ENCODE measurements at places on chromosomes 4 and X.

DNA sequence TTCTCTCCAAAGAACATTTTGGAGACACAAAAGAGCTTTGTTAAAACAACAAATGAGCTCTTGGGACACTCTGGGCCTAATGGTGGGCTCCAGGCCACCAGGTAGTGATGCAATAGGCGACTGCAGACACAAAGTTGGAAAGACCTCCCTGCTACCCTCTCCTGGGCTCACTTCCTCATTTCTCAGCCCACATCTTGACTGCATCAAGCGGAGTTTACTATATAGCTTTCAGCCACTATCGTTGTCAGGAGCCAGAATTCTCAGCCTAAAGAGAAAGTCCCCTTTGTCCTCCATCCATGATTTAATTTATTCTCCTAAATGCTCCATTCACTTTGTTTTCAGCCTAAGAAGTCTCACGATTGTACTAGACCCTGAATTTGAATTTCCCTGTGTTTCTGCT is 114.9 kb downstream of the EFHC2 start:
- no peak for DNase-seq

DNA sequence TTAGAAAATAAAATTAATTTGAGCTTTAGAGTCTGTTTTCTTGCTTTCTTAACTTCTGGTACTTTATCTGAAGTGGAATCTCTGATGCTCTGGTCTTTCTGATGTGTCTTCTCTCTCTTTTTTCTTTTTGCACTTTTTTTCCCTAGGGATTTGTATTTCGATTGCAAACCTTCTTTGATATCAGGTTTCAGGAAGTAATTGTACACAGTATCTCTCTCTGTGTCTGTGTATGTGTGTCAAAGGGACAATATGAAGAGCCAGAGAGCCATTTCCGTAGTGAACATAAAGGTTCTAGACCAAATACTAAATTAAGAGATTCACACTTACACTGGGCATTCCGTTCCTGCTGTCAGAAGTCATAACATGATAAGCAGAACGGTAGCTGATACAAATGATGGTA is 325.0 kb downstream of the PCDH7 start:
- no peak for DNase-seq

- no peak for DNase-seq
These were observed 7.0 kb downstream of the CHST7 start for GRCh38 chrX:46580613-46581012.

DNA sequence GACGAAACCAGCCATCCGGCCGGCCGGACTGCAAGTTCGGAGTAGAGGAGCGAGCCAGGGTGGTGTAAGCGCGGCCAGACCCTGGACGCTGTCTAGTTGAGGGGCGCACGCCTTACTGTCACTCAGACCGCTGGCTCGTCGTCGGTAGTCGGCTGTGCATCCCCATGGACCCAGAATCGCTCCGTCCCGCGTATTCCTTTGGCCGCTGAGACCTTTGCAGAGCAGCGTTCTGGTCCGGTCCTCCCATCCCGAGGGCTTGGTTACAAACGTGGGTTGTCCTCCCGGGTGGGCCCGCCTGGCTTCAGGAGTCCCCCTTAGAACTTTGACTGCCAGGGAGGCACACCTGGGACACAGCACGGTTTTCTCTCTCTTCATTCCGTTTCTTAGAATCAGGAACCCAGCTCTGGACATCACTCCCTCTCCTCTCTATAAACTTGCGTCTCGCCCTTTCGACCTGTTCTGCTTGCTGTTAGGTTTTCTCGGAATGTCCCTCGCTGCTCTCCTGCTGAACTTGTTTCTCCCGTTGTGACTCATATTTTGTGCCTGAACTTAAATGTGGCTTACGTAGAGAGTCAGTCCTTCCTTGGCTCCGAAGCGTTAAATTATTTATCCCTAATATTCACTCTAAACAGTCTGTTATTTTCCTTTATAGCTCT is 672 bp downstream of the PGM2 start:
- no peak for DNase-seq

GRCh38 chrX:116239944-116240840 is 69.6 kb downstream of the AGTR2 start:
- no peak for DNase-seq

DNA sequence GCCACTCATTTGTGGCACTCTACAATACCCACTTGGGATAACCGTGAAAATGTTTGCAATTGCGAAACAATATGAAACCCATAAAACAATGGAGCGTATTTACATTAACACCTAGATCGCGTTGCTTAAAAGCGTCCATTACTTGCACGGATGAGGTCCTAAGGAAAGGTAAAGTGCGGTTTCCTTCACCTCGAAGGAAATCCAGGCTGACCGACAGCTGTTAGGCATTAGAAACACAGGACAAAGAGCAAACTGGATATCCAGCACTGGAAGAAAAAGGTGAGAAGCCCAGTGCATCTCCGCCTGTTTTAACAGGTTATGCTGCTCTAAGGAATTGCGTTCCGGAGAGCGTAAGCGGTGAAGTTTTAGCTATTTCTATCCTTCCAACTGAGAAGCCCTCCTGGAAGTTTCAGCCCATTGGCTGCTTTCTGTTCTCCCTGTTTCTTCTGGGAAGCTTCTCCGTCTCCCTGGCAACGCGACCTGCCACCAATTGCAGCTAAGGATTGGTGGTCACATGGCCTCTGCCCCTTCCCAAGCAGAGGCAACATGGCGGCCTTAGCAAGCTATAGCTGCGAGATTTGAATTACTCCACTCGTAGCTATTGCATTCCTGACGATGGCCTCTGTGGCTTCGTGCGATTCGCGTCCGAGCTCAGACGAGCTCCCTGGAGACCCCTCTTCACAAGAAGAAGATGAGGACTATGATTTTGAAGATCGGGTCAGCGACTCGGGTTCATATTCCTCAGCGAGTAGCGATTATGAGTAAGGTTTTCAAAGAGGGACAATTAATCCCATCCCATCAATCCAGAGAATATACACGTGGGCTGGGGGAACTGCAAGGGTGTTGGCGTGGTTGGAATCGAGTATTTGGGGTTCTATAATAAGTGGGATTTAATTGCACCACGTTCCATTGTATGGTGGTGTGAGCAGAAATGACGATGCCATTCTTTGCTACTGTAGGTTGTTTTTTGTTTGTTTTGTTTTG is at the start of gene INTU:
INTU (plus strand) TSS at position 538 of the 984 bp plus-strand sequence; CDS start at position 616, 78 bp downstream.
- no peak for DNase-seq

DNA sequence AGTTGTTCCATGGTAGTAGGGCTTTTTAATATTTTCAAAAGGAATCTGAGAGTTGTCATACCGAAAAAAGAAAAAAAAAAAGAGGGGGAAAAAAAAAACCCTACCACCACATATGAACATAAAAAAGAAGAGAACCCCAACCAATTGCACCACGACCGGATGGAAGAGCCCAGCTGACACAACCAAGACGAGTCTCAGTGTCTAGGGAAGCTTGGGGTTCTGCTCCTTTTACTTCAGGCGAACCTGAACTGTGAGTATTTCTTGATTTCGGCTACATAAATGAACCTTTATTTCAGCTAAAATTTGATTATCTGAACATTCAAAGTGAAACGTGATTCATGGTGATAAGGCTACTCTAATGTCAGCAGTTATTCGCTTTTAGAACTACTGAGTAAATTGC is at the start of gene GPR34:
GPR34 (plus strand) TSS at position 139 of the 400 bp plus-strand sequence. CDS start 6,661 bp downstream, outside the sequence.
- DNase-seq: no peak

- DNase-seq: no peak
These were observed 134.7 kb downstream of the PALLD start for GRCh38 chr4:168631241-168632162.

DNA sequence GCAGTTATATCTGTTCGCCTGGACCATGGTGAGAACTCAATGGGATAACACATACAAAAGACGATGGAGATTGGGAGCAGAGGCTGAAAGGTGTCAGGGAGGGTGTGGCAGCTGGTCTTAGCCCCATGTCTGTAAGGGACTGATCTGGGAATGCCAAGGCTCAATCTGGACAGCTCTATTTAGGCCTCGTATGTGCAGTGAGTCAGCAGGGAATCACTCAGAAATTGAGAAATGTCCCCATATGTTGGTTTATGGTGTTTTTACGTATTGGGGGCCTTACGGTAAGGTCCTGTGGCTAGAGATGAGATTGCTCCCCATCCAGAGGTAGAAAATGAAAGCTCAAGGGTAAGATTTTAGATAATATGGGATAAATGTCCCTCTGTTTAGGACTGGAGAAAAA is 71.4 kb upstream of the TTC29 start:
- DNase-seq: no peak

DNA sequence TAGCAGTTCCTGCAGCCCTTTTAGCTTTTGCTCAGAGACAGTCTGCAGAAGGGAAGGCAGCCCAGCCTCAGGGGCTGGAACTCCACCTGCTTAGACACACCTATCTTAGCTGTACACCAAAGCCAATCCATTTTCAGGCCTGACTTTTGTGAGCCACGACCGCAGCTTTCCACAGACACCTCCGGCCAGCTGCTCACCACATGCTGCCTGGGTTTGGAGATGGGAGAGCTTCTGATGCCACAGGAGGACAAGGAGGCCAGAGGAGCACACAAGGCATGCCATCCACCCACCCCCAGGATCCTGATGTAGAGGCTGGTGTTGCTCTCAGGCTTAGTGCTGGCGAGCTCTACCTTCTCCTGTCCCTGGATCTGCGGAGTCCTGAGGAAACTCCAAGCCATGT is 141.8 kb upstream of the NALF2 start:
- DNase-seq: no peak

DNA sequence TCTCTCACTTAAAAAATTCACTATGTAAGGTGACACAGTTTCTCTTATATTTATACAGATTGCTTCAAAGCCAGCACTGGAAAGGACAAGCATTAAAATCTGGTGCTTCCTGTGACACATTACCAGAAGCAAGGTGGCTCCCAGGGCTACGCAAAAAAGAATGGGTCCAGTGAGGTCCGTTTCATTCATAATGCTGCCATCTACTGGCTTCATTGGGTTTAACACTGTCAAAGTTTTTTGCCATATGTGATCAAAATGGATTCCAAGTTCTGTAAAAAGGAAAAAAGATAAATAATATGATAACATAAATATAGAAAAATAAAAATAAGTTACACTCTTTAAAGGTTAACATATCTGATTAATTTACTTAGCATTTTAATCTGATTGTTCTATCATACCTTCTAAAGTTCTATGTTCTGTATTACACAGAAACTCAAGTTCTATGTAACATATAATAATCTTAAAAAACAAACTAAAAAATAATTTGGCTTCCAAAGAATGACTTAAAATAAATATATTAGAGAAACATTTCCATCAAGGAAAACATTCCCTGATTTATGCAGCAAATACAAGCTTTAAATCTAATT is 22.1 kb downstream of the YIPF7 start:
- DNase-seq: peak; percentile 46

GRCh38 chrX:119236623-119237561 is 807 bp downstream of the PGRMC1 start:
- peak; percentile 10 for DNase-seq

DNA sequence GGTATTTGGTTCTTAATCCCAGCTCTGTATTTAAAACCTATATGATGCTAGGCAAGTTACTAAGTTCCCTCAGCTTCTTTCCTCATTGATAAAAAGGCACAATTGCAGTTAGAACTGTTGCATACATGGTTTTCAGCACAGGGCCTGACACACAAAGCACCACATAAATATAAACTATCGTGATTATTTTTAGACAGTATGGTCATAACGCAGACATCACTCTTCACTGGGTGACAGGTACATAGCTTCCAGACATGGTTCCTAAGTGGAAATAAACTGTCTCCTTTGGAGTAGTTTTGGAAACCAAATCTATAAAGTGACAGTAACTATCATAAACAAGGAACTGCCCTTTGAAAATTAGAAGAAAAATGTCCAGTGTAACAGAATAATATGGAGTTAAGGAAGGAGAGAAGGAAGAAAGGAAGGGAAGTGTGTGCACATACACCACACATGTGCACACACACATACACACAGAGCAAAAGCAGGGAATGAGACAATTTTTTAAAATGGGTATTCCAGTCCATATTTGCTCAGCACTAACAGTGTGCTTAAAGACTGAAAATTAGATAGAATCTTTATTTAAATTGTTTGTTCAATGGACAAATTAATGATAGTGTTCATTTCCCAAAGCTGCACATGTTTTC is 12.5 kb upstream of the G3BP2 start:
- DNase-seq: no peak

DNA sequence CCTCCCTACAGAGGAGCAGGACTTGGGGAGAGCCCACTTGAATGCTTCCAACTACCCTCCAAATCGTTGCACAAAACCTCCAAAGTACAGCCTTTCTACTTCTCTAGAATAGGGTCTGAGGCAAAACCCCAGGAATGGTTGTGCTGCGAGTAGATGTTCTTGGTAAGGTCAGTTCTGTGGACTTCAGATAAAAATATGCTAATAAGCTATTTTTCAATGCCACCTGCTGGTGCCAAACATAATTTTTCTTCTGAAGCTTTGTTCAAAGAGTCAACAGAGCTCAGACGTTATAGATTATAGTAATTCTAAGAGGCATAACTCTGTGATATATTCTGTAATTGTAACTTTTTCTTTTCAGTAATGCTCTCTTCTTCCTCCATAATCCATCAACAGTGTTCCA is 425.7 kb downstream of the GPAT3 start:
- DNase-seq: no peak

GRCh38 chr4:119113033-119113655 is 22.5 kb upstream of the MYOZ2 start:
- DNase-seq: no peak

DNA sequence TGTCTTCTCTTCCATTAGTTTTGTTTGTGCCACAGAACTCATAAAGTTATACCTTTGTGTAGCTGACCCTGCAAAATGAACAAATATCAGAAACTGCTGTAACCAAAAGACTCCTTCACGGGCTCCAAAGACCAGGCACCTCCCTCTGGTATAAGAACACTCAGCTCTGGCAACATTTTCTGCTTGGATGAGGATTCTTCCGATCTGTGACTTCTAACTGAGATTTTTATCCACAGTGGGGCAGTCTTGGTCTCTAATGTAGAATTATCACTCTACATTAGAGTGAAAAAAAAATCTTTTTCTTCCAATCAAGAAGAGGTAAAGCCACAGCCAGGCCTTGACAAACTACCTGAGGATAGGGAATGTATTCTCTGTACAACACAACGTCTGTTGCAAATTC is 38.5 kb upstream of the PRSS48 start:
- DNase-seq: no peak

- DNase-seq: no peak
These were observed 179.7 kb upstream of the NDP start for GRCh38 chrX:44152852-44153251.

DNA sequence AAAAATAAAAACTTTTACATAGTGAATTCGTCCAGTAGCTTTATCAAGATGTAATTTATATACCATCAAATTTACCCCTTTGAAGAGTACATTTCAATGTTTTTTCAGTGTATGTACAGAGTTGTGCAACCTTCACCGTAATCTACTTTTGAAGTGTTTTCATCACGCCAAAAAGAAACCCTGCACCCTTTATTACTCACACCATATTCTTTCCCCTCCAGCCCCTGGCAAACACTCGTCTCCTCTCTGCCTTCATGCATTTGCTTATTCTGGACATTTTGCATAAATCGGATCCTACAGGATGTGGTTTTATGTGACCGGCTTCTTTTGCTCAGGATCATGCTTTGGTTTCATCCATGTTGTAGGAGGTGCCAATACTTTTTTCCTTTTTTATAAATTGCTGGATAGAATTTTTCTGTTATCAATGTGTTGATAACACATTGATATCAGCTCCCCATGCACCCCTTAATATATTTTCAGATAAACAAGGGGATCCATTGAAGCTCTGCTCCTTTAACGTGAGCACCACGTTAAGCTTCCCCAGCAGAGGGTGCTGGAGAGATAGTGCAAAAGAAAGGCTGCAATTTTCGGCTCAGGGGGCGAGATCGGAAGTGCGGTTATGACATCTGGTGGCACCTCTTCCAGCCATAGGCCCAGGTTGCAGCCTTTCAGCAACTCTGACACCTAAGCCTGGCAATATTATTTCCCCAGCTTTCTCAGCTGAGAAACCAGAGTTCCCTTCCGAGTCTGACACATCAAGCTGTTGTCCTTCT is 100.1 kb upstream of the VCX3B start:
- no peak for DNase-seq

GRCh38 chr4:96742332-96743014 is 902.6 kb downstream of the PDHA2 start:
- no peak for DNase-seq

Measured in CD8-positive, alpha-beta memory T cell (primary cell).